ENCODE measurements at places on chromosomes 16 and 17.

- no peak for DNase-seq
Measured at GRCh38 chr16:10876799-10877341, at the start of gene CIITA. Gene CIITA (plus strand): TSS chr16:10877202. CDS start chr16:10877331, 129 bp downstream.

- DNase-seq: no peak
Measured at GRCh38 chr17:50699410-50699809, 8.3 kb downstream of the ANKRD40 start.

GRCh38 chr16:48542020-48542473, 67.9 kb downstream of the N4BP1 start:
- DNase-seq: no peak

- DNase-seq: no peak
Measured at GRCh38 chr16:81005610-81006161, 999 bp downstream of the CMC2 start.

DNA sequence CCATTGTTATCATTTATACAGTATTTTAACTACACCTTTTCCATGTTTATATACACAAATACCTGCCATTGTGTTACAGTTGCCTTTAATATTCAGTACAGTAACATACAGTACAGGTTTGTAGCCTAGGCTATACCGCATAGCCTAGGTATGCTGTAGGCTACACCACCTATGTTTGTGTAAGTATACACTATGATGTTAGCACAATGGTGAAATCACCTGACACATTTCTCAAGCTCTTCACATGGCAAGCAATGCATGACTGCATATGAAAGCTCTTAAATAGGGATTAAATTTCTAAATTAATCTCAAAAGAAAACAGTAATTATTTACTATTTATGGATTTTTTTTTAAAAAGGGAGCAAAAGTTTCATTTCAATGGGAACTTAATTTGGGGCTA, 12.0 kb downstream of the LRRC37B start:
- no peak for DNase-seq

DNA sequence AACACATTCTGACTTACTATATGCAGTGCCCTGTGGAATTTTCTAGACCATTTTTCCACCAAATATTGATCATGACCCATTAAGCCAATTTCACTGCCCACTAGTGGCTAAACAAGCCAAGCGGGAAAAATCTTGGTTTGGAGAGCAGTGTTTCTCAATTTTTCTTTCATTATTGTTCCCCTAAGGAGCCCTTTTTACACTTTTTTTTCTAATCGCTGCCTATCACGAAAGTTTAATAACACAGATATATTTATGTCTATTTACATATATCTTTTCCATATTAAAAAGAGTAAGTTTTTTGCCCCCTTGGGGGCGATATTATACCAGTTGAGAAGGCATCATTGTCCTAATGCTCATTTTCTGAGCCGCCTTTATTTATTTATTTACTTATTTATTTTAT, 10.8 kb upstream of the TLCD3B start:
- DNase-seq: no peak

- DNase-seq: no peak
Measured at GRCh38 chr16:86609115-86609514, 30.8 kb downstream of the FOXL1 start.

- DNase-seq: no peak
Measured at GRCh38 chr16:79388396-79388795, 212.1 kb downstream of the MAF start.

GRCh38 chr16:62190426-62190825, 154.2 kb upstream of the CDH8 start:
- no peak for DNase-seq

DNA sequence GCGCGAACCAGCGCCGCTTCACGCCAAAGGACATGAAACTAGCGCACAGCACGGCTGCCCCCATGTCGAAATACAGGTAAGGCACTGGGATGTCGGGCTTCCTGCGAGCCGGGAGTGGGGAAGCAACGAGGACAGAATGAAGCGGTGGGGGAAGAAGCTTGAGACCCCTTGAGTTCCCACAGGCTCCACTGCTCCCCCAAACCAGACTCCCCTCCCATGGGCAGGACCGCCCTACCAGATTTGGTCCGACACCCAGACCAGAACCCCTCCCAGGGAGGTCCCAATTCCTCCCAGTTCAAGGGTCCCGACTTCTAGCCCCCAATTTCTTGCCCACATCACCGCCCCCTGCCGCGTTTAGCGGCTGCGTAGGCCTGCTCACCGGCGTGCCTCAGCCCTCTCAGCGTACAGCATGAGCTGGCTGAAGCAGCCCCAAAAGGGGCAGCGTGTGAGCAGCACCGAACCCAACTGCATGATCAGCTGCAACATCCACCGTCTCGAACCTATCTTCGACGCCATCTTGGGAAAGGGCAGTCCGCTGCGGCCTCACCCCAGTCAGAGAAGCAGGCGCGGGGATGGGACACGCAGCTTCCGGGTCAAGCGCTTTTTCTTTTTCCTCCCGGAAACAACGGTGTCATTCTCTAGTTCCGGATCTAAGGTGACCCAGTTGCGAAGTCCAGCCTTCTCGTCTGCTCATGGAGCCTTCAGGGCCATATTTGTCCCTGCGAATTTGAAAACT, at the start of gene TMEM101:
Gene TMEM101, minus strand, starts transcription at position 527 of the 736 bp plus-strand sequence. Its CDS starts 11 bp downstream, at position 516.
- DNase-seq: peak; percentile 79

DNA sequence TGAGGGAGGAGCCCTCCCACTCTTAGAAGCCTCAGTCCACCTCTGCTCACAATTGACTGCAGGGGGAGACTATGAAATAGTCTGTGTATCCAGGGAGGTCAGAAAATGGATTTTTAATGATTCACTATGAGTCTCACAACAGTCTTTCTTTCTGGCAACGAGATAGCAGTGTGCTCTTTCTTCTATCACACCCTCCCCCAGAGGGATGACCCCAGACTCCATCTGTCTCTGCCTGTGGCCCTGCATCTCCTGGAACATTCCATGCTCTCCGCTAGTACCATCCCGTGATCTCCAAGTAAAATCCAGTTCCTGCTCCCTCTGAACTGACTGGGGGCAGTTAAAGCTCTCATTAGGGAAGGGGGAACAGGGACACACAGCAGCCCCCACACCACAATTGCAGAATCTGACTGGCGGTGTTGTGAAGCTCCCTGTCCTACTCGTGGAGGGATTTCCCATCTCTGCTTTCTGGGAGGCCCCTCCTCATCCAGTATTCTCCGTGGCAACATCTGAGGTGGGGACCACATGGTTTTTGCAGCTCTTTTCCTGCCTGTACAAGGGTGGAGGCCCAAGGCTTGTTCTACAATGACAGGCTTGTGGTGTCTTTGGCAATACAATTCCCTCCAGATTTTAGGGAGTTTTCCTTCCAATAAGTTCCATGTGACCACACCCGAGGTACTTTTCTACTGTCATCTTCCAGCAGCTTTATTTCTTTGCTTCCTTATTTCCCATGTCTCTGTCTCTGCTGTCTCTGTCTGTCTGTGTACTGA, 19.4 kb downstream of the NATD1 start:
- no peak for DNase-seq

- DNase-seq: no peak
Measured at GRCh38 chr17:68709461-68709860, 108.3 kb upstream of the FAM20A start.

- DNase-seq: no peak
Measured at GRCh38 chr16:68454920-68455435, 6.7 kb upstream of the SMPD3 start.

DNA sequence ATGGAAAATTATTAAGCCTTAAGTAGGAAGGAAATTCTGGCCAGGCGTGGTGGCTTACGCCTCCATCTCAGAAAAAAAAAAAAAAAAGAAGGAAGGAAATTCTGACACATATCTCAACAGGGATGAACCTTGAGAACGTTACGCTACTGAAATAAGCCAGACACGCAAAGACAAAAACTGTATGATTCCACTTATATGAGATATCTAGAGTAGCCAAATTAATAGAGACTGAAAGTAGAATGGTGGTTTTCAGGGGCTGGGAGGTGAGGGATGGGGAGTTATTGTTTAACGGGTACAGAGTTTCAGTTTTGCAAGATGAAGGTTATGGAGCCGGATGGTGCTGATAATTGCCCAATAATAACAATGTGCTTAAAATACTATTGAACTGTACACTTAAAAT, 16.2 kb upstream of the HNF1B start:
- no peak for DNase-seq

- DNase-seq: no peak
Measured at GRCh38 chr16:23786964-23787561, 32.2 kb downstream of the CHP2 start.

- DNase-seq: no peak
Measured at GRCh38 chr16:48123104-48123788, 32.5 kb downstream of the ABCC12 start.

- no peak for DNase-seq
Measured at GRCh38 chr16:25613931-25614330, 77.8 kb upstream of the HS3ST4 start.

- peak; percentile 50 for DNase-seq
Measured at GRCh38 chr16:89167425-89167941, 4.1 kb upstream of the CDH15 start.

All from NCI-H187 (cell line).